ENCODE measurements at places on chromosomes 7 and 10.

GRCh38 chr7:125675640-125676039 lies 746.0 kb upstream of the POT1 start:
- no peak for DNase-seq

- DNase-seq, result no peak
Measured at GRCh38 chr10:12980102-12980661, 21.3 kb downstream of the CCDC3 start.

DNA sequence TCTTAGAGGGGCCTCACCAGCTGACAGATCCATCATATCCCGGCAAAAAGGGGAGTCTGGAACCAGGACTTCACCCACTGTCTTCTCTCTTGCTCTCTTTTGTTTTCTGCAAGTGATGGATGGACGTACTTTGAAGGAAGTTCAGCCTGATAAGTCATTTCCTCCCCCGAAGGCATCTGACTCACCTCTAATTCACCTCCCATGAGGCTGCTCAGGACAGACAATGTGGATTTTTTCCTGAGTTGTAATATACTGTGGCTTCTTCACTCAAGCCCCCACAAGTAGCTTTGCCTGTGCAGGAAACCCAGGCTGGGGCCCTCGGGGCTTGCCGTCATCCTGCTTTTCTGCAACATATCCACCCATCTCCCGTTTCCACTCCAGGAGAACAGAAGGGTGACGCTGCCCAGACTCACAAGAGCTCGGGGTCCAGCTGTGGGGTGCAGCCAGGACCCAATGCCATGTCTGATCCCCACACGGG lies 70.4 kb downstream of the ASB13 start:
- peak; percentile 75 for DNase-seq

DNA sequence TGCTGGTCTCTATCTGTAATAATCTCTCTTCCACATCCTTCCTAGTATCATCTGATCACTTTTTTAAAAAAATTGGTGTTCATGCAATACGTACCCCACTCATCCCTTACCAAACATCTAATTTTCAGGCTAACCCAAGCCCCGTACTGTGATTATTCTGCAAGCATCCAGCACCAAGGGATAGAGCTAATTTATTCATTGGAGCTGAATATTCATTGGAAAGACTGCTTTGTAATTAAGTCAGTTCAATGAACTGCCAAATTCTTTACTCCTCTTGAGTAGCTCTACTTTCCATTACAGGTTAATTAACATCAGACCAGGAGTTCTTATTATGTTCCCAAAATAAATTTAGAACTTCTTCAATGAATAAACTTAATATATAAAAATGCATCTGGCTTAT lies 66.4 kb upstream of the MRLN start:
- no peak for DNase-seq

- DNase-seq, result no peak
Measured at GRCh38 chr7:84073186-84073875, 121.3 kb downstream of the SEMA3A start.

All from HFF-Myc (cell line).